Naive thymus-derived CD8-positive, alpha-beta T cell (primary cell): ENCODE measurements at places on chromosomes 6 and 20.

- DNase-seq: no peak
Observed at GRCh38 chr20:17613328-17614175, 43.7 kb downstream of the DSTN start.

DNA sequence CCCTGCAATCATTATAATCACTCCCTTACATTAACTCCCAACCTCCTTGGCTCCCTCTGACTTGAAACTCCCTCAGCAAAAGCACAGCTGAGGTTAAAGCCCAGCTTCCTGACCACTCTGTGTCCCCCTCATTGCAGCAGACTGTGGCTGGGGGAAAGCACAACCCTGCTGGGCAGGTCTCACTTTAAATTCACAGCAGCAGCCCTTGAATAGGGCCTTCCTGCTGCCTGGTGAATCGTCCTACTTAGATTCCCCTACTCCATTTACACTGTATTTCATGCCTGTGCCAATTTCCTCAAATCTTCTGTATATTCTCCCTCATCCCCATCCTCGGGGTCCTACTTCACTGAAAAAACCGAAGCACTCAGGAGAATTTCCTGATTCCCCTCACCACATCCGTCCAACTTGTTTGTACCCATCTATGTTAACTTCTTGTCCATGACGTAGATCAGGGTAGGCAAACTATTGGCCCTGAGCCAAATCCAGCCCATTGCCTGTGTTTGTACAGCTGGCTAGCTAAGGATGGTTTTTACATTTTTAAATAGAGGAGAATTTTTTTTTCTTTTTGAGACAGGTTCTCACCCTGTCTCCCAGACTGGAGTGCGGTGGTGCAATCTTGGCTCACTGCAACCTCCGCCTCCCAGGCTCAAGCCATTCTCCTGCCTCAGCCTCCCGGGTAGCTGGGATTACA, 31.5 kb upstream of the GCM1 start:
- peak; percentile 51 for DNase-seq

- DNase-seq: no peak
Observed at GRCh38 chr20:45538209-45538799, 978 bp downstream of the WFDC6 start.

DNA sequence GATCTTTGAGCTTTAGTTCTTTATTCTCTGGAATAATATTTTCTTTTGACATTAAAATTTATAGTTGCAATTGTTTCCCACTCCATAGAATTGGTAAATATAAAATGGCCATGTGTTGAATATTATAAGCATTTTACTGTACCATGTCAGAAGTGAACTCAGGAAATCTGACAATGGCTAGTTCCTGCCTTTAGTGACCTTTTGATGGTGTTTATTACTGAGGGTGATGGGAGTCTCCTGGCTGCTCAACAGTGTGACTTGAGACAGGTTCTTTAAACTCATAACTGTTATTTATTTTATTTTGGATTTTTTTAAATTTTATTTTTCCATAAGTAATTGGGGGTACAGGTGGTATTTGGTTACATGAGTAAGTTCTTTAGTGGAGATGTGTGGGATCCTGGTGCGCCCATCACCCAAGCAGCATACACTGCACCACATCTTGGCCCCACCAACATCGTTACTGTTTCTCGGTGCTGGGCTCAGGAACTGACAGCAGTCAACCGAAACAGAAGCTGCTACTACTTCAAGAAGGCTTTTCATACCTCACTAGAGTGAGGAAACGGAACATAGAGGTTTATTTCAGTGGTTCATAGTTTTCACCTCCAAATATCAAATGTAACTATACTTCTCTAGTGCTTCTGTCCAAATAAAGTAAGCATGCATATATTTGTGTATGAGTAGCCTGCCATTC, 90.4 kb downstream of the PLEKHG1 start:
- DNase-seq: no peak

- no peak for DNase-seq
Observed at GRCh38 chr6:159513074-159513720, 179.8 kb downstream of the SOD2 start.

- DNase-seq: no peak
Observed at GRCh38 chr6:111411046-111411445, 72.0 kb downstream of the REV3L start.

DNA sequence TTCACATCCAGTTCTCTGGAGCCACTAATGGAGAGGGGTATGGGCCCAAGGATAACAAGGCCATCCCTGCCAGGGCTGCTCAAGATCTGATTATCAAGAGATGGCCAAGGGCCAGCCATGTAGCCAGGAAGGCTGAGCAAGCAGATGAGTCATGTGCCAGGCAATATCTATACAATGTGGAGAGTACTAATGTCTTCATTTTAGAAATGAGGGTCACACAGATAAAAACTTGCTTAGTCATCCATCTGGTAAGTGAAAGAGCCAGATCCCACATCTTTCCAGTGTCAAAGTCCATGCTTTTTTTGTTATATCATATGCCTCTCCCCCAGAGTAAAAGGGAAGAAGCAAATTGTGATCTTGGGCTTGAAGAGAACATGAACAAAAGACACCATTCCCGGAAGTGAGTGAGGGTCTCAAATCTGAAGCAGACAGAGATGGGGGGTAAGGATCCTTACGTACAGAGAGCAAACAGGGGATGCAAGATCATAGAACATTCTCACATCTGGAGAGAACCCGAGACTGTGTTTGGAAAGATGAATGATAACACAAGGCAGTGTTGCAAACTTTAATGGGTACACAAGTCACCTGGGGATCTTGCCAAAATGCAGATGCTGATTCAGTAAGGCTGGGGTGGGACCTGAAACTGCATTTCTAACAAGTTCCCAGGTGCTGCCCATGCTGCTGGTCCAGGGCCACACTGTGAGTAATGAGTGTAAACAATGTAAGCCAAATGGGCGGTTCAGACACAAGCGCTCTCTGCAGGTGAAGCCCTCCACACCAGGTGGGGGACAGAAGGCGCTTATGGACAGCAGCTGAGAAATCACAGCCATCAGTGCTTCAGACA, 20.0 kb upstream of the GSTA3 start:
- DNase-seq: no peak

GRCh38 chr6:130215526-130215925, 7.2 kb downstream of the SAMD3 start:
- peak; percentile 73 for DNase-seq

DNA sequence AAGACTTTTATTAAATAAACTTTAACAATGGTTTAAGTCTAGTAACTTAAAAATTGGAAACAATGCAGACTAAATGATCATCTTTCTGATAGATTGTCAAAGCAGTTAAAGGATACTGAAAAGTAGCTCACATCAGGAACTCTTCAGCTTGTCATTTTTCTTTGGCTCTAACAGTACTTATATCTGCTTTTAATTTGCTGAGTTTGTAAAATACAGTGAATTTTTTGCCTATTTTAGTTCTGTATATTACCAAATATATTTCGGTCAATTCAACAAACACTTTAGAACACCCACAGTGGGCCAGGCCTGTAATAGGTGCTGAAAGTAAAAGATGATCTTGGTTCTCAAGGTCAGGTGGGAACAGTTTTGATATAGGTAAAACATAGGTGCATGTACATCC, 22.3 kb downstream of the MKKS start:
- DNase-seq: no peak

GRCh38 chr20:45904583-45905504, 7.1 kb downstream of the PLTP start:
- DNase-seq: no peak

- DNase-seq: no peak
Observed at GRCh38 chr6:16947375-16948015, 154.4 kb upstream of the STMND1 start.

- no peak for DNase-seq
Observed at GRCh38 chr6:165829376-165829775, 166.3 kb upstream of the PDE10A start.

- DNase-seq: no peak
Observed at GRCh38 chr6:16762268-16762549, 949 bp upstream of the ATXN1 start.

DNA sequence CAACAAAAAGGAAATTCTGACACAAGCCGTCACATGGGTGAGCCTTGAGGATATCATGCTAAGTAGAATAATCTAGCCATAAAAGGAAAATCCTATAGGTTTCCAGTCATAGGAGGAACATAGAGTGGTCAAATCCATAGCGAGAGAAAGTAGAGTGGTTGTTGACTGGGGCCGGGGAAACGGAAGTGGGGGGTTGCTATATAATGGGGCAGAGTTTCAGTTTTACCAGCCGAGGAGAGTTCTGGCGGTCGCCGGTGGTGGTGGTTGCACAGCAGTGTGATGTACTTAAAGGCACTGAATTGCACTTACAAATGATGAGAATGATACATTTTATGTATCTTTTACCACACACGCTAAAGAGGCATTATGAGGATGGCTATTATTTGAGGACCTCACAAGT, 4.9 kb downstream of the GPR31 start:
- no peak for DNase-seq

GRCh38 chr20:57893366-57893999, 183.7 kb upstream of the PMEPA1 start:
- DNase-seq: no peak

DNA sequence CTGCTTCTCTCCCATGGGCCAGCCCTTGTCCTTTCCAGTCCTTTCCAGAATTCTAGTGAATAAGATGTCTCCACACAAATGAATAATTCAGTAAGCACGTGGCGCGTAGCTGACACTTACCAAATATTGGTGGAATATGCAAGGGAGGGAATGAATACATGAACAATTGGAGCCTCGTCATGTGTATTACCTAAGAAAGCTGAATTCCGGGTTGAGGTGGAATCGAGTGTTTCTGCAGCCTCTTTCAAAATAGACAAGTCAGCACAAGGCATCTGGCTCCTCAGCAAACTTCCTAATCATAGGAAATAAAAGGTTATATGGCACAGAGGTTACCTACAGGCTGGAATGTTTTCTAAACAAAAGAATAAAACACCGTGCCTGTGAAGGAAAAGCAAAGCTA, 47.0 kb upstream of the NT5E start:
- no peak for DNase-seq

DNA sequence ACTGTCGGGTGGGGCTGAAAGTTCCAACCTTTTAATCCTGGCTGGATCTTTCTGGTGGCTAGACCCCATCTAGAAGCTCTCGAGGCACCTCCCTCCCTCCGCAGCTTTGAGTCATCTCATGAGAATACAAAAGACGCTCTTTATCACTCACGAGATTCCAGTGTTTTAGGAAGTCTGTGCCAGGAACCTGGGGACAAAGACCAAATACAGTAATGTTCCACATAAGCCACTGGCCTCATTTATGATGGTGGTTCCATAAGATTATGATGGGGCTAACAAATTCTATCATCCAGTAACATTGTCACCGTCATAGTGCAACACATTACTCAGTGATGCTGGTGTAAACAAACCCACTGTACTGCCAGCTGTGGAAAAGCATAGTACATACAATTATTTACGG, 48.7 kb downstream of the NCOA7 start:
- DNase-seq: no peak

DNA sequence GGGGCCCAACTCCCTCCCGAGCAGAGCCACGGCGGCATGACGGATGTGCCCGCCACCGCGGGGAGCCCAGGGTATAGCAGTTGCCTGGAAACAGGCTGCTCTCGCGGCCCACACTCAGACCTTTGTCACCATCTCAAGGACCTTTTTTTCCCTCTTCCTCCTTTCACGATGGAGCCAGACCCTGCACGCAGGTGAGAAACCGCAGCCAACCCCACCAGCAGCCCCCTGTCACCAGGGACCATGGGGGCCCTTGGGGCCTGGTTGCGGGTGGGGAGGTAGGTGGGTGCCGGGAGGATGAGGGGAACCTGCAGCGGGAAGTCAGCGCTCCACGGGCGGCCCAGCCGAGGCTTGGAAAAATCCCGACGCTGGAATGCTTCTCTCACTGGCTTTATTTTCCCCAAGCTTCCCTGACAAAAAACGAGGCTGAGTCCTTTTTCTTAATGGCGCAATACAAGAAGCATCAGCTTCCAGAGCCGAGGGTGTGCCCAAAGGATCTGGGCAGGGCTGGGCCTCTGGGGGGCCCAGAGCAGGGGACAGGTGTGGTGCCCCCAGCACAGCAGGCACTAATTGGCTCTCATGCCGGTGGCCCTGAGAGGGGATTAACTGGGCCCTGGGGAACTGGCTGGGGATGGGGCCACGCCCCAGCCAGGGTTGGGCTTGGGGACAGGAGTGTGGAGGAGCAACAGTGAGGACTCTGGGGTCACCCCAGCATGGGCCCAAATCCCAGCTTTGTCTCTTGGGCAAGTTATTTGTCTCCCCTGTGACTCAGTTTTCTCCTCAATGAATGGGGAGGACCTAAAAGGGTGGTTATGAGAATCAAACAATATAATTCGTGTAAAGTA, 23.9 kb downstream of the NOL4L start:
- no peak for DNase-seq

GRCh38 chr20:8909596-8909995, 159.3 kb upstream of the PLCB4 start:
- no peak for DNase-seq

GRCh38 chr20:32465092-32465900, 107.2 kb downstream of the ASXL1 start:
- DNase-seq: no peak

DNA sequence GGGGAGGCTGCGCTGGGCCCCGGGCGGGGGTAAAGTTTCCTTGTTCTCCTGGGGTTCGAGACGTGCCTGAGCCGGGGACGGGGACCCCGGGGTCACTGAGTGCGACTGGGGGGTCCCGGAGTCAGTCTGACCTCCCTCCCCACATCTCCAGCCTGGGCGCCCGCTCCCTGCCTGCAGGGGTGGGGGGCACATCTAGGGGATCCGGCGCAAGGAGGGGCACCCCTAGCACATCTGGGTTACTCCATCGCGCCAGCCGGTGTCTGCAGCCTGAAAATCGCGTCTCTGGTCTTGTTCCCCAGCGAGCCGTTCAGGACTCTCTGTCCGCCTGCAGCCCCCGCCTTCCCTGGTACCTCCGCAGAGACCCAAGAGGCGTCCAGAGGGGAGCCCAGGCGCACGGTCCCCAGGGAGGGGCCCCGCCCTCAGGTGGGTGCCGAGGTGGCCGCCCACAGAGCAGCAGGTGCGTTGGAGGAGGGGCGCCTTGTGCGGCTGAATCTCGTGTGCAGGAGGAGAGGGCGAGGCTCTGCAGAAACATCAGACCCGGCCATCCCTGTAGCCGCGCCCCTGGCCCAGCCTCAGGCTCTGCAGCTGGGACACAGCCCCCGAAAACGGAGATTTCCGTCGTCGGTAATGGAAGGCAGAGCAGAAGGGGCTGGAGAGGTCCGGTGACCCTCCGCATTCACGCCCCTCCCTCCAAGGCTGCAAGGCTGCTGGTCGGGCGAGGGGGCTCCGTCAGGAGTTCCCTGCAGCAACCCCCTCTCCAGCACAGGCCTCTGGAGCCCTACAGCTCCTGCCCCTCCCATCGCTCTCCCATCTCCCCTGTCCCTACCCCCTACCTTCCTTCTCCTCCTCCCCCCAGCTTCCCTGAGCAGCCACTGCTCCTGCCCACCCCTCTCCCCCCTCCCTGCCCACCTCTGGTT, 628 bp upstream of the CHRNA4 start:
- no peak for DNase-seq

DNA sequence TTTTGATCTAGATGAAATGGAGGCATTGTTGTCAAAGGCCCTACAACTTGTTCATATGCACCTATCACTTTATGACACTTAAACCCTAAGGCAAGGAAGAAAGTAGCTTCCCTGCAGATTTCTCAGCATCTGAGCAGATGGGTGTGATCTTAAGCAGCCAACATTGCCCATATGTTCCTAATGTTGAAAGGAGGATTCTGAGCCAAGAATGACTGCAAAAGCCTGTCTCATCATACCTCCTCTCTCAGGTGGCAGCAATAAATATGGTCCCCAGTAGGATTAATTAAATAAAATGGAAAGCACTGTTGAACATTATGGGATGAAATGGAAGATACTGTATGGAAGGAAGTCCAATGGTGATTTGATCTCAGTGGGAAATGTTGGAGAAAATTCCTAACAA, 538.1 kb upstream of the MAN1A1 start:
- no peak for DNase-seq
